Pancreas (tissue), 10 donors: ENCODE measurements at places on chromosomes 5 and 9. TPM values are rescaled to one million over a fixed set of nuclear protein-coding genes. Genes with fewer than 3 reads are reported as not detected.
A peak's percentile ranks its signal among the peaks of the same experiment; 100 is the strongest.

Gene CLPTM1L
- total RNA-seq = 63.0 TPM

Gene RNF183
- 0.14 TPM for total RNA-seq

Gene MYMK
- total RNA-seq = not detected

Gene CDKN2A
- 5.7 TPM for total RNA-seq

Gene GPR150
- total RNA-seq = 5.7 TPM

- no peaks in the 10 kb centered on the region for H3K4me1 ChIP-seq
- no peak overlapping the region for H3K4me3 ChIP-seq
- DNase-seq = no peak
- H3K27ac ChIP-seq = no peak overlapping the region
- H3K27me3 ChIP-seq = no peaks in the 10 kb centered on the region
These were observed 432.9 kb downstream of the TLE4 start for GRCh38 chr9:80004714-80005113.

DNA sequence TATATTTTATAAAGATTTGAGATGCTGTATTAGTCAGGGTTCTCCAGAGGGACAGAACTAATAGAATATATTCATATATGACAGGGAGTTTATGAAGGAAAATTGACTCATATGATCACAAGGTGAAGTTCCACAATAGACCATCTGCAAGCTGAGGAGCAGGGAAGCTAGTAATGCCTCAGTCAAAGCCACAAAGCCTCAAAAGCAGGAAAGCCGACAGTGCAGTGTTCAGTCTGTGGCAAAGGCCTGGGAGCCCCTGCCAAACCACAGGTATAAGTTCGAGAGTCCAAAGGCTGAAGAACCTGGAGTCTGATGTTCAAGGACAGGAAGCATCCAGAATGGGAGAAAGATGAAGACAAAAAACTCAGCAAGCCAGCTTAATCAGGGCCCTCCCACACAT lies 382.2 kb downstream of the LRRC70 start:
- no peak overlapping the region for H3K4me3 ChIP-seq
- H3K36me3 ChIP-seq = no peaks in the 10 kb centered on the region
- no peaks in the 10 kb centered on the region for H3K4me1 ChIP-seq
- H3K27me3 ChIP-seq = no peaks in the 10 kb centered on the region
- no peak overlapping the region for H3K27ac ChIP-seq

Gene SLC9A3
- total RNA-seq = 1.1 TPM

Gene RANBP17
- 6.7 TPM for total RNA-seq

- H3K27me3 ChIP-seq = no peaks in the 10 kb centered on the region
- no peaks in the 10 kb centered on the region for H3K36me3 ChIP-seq
- H3K4me1 ChIP-seq = no peaks in the 10 kb centered on the region
These were observed 111.8 kb downstream of the ACTL7B start for GRCh38 chr9:108743901-108744371.

Gene N4BP3
- total RNA-seq = 0.35 TPM

Gene CBY3
- total RNA-seq = not detected

Gene CCL21
- total RNA-seq = 12.1 TPM

DNA sequence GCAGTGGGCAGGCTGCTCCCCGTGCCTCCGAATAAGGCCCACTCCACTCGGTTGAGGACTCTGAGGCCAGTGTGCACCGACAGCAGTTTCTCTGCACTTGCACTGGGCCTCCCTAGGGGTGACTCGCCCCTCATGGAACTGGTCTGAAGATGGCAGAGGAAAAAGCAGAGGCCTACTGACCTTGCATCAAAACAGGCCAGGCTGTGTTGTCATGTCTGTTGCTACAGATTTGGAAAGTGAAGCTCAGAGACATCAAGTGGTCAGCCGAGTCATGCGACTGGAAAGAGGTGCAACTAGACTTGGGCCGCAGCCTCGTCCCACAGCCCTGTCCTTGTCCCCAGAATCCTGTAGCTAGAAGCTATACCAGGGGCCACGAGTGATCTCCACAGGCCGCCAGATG lies 78.3 kb downstream of the DCP2 start:
- H3K4me3 ChIP-seq = no peak overlapping the region
- no peaks in the 10 kb centered on the region for H3K36me3 ChIP-seq
- H3K27me3 ChIP-seq = no peaks in the 10 kb centered on the region
- no peak for DNase-seq
- no peak overlapping the region for H3K27ac ChIP-seq
- H3K4me1 ChIP-seq = no peaks in the 10 kb centered on the region

DNA sequence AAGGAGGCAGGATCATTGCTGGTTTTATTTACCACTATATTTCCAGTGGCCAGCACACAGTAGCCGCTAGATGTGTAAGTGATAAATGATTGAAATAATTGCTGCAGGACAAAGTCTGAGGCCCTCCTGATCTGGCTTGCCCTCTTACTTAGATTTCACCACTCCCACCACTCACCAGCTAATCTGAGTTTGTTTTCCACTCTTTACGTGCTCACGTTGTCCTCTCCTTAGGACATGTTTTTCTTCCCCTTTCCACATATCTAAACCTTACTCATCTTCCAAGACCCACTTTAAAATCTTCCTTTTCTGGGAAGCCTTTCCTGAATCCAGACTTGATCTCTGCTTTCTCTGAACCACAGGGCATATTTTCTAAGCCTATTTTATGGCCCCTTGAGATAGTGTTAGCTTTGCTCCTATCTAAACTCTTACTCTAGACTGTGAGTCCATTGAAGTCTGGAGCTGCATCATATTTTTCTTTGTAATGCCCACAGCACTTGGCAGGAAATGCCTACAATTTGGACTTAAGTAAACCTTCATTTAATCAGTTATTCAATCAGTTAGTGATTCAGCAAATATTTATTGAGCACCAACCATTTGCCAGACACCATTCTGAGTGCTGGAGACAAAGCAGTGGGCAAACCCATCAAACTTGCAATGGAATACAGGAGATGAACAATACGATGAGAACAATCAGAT lies 2.4 kb downstream of the TLR4 start:
- H3K27ac ChIP-seq = no peak overlapping the region
- H3K36me3 ChIP-seq = no peaks in the 10 kb centered on the region
- no peaks in the 10 kb centered on the region for H3K4me1 ChIP-seq
- no peak for DNase-seq
- no peaks in the 10 kb centered on the region for H3K27me3 ChIP-seq
- no peak overlapping the region for H3K4me3 ChIP-seq

DNA sequence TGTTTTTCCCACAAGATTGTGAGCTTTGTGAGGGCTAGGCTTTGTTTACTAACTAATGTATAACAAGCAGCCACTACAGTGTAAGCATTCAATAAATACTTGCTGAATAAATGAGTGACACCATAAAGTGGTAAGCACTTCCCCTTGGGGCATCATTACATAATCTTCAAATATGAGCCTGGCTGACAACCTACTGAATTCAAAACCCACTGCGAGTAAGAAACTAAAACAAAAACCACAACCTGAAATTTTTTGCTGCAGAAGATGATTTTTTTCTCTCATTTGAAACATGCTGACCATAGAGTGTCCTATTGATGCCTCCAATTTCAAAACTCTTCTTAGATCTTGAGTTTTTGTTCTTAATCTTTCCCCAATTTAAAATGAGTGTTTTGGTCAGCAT lies 331.3 kb upstream of the CCNG1 start:
- H3K27me3 ChIP-seq = no peaks in the 10 kb centered on the region
- no peak for DNase-seq
- H3K4me3 ChIP-seq = no peak overlapping the region
- no peaks in the 10 kb centered on the region for H3K36me3 ChIP-seq

Gene FAM153A
- 1.4 TPM for total RNA-seq

GRCh38 chr5:151047814-151048425 lies 27.5 kb downstream of the GPX3 start:
- no peak overlapping the region for H3K4me3 ChIP-seq
- DNase-seq = no peak
- H3K27ac ChIP-seq = no peak overlapping the region
- H3K4me1 ChIP-seq = no peaks in the 10 kb centered on the region
- no peaks in the 10 kb centered on the region for H3K27me3 ChIP-seq
- peaks cover 57% of the 10 kb centered on the region for H3K36me3 ChIP-seq

DNA sequence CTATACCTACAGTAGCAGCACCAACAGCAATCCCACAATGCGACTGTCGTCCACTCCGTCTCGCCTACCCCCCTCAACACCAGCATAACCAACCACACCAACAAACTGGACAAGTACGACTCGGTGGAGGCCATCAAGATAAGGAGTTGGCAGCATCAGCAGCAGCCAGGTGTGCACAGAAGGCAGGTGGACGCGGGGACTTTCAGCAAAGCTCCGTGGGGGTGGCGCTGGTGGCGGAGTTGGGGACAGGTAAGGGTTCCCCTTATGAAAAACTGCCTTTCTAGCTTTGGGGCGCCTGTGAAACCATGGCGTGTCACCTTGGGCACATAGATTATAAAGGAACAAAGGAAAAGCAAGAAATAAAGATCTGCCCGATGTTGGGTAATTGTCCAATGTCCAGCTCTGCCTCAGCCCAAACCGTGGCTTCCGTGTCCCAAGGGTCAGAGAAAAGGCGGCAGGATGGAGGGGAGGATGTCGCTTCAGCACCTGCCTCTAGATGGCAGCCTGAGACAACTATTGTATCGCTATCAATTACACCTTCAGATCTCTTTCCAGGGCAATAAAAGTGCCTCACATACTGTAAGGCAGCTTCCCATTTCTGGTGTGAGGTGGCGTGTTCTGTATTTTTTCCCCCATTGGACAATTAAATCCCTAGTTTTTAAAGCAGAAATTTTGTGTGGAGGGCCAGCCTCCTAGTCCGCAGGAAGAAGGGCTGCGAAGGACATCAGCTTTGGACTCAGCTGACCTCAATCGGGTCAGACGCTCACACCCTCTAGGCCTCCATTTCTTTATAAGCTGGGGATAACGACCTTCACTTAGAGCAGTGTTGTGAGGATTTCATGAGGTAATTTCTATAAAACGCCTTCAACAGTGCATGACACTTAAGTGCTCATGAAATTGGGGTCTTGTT lies 58.8 kb downstream of the MTRR start:
- no peak overlapping the region for H3K27ac ChIP-seq
- no peaks in the 10 kb centered on the region for H3K36me3 ChIP-seq
- H3K4me3 ChIP-seq = no peak overlapping the region
- peak; percentile 24 for DNase-seq

Gene SPINK9
- total RNA-seq = not detected

DNA sequence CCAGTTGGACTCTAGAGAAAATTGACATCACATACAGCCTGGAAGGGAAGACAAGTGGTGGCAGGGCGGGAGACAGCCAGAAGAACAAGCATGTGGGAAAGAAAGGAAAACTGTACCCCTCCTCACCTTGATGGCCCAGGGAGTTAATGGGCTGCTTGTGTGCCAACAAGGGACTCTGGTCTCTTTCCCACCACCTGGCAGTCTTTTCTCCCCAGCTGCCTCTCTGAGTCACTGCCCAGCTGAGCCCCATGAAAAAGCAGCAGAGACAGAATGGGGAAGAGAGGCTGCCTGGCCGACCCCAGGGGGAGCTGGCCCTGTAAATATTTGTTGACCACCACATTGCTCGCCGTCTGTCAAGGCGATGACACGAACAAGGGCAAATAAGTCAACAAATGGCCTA lies 359.4 kb downstream of the ENC1 start:
- H3K27ac ChIP-seq = no peak overlapping the region
- DNase-seq = no peak
- no peaks in the 10 kb centered on the region for H3K27me3 ChIP-seq
- no peaks in the 10 kb centered on the region for H3K36me3 ChIP-seq
- no peaks in the 10 kb centered on the region for H3K4me1 ChIP-seq

- no peaks in the 10 kb centered on the region for H3K27me3 ChIP-seq
- H3K4me3 ChIP-seq = no peak overlapping the region
- H3K4me1 ChIP-seq = no peaks in the 10 kb centered on the region
- DNase-seq = no peak
- H3K36me3 ChIP-seq = no peaks in the 10 kb centered on the region
- no peak overlapping the region for H3K27ac ChIP-seq
These were observed 570.7 kb upstream of the WWC1 start for GRCh38 chr5:167720676-167721260.

DNA sequence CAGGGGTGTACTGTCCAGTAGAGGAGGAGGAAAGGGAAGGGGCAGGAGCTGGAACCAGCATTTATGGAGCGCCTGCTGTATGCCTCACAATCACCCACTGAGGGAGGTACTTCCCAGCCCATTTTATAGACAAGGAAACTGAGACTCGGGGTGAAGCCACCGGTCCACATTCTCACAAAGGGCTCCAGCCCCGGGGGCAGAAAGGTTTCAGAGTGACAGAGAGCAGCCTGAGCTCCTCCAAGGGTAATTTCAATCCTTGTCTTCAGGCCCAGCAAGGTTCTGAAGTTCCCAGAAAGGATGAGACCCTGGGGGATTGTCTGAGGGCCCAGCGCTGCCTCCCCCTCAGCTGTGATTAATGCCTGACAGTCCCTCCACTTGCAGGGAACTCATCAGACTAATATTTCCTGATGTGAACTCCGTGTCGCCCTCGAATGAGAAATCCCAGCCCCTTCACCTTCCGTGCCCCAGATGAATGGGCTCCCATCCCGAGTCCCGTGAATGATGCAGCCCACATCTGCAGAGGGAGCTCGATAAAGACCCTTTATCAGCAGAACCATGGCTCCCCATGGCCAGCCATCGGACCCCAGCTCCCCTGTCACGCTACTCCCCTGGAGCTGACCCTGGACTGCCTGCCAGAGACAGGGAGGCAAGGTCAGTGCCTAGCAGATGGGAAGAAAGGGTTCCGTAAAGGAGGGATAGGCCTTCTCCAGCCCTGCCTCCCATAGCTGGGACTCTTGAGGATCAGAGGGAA lies 32.1 kb upstream of the MVB12B start:
- no peaks in the 10 kb centered on the region for H3K36me3 ChIP-seq
- no peaks in the 10 kb centered on the region for H3K27me3 ChIP-seq
- DNase-seq = no peak
- no peak overlapping the region for H3K27ac ChIP-seq
- H3K4me1 ChIP-seq = no peaks in the 10 kb centered on the region

GRCh38 chr9:130306823-130307666 lies 41.5 kb downstream of the HMCN2 start:
- DNase-seq = no peak
- no peak overlapping the region for H3K27ac ChIP-seq
- H3K4me1 ChIP-seq = no peaks in the 10 kb centered on the region
- no peaks in the 10 kb centered on the region for H3K36me3 ChIP-seq

- no peak overlapping the region for H3K27ac ChIP-seq
- no peak overlapping the region for H3K4me3 ChIP-seq
- DNase-seq = no peak
These were observed 161.9 kb downstream of the CDH6 start for GRCh38 chr5:31355337-31355736.

GRCh38 chr9:129242191-129242941 lies 64.3 kb upstream of the IER5L start:
- H3K4me3 ChIP-seq = no peak overlapping the region
- no peaks in the 10 kb centered on the region for H3K27me3 ChIP-seq
- H3K27ac ChIP-seq = no peak overlapping the region
- DNase-seq = no peak

Gene FGF1
- total RNA-seq = 0.90 TPM
